Left ventricle myocardium inferior (tissue), 1 donor: ENCODE measurements at places on chromosomes 3 and 15.

DNA sequence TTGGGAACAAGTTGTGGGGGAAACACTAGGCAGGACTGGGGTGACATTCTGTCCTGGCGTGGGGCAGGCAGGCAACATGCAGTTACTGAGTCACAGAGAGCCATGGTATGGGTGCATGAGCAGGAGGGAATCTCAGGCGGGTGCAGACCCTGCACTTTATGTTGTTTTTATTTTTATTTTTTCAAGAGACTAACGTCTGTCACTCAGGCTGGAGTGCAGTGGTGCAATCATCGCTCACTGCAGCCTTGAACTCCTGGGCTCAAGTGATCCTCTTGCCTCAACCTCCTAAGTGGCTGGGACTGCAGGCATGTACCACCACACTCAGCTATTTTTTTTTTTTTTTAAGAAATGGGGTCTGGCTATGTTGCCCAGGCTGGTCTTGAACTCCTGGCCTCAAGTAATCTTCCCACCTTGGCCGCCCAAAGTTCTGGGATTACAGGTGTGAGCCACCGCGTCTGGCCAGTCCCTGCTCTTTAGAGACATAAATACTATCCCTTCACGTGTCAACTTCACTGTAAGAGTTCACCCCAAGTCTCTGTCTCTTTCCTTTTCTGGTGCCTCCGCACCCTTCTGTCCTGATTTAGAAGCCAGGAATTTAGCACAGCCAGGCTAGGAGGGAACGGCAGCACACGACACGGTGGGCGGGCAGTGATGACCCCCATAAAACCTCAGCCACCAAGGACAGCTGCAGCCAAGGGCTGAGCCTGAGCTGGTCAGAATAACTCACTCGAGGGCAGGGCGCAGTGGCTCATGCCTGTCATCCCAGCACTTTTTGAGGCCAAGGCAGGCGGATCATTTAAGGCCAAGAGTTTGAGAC is 72.8 kb upstream of the IQSEC1 start:
- no peak for DNase-seq

GRCh38 chr15:39088156-39088555 is 492.7 kb upstream of the THBS1 start:
- DNase-seq, result no peak

DNA sequence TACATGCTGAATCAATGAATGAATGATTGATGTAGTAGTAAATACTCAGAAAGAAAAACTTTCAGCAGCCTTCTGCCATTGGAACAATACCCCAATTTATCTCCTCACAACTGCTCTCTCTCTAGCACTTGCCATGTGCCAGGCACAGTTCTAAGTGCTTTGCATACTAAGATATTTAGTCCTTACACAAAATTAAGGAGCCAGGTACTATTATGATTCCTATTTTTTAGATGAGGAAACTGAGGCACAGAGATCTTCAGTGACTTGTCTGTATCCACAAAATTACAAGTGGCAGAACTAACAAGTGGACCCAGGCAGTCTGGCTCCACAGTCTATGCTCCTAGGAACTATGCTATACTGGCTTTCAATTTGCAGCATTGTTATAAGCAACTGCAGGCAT is 279.2 kb downstream of the LSAMP start:
- DNase-seq, result no peak

- DNase-seq, result no peak
These were observed 91.0 kb downstream of the XXYLT1 start for GRCh38 chr3:195179776-195180489.

DNA sequence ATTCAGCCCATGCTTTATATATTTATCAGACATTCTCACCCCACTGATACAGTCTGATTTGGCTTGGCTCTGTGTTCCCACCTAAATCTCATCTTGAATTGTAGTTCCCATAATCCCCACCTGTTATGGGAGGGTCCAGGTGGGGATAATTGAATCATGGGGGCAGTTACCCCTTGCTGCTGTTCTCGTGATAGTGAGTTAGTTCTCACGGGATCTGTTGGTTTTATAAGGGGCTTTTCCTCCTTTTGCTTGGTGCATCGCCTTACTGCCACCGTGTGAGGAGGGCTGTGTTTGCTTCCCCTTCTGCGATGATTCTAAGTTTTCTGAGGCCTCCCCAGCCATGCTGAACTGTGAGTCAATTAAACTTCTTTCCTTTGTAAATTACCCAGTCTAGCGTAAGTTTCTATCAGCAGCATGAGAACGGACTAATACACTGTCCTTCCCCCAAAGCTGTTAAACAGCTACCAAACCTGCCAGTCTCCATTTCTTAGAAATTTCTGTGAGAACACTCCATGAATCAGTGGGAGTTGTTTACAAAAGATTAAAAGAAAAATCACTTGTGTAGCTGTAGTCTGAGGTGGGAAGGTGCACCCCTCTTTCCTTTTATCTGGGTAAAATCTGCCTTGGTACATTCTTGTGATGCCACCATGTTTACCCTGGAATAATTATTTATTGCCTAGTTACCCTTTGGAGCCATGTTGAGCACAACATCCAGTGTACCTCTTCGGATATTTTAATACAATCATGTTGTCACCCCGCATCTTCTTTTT is 160.5 kb downstream of the THSD4 start:
- DNase-seq, result no peak

GRCh38 chr3:155917781-155918180 is 47.3 kb downstream of the GMPS start:
- DNase-seq, result no peak

GRCh38 chr15:74406992-74407705 is 26.6 kb downstream of the SEMA7A start:
- no peak for DNase-seq
